ENCODE measurements at places on chromosomes 12 and 14.

- DNase-seq, result no peak
Observed at GRCh38 chr12:116365606-116366455, 88.3 kb upstream of the MED13L start.

DNA sequence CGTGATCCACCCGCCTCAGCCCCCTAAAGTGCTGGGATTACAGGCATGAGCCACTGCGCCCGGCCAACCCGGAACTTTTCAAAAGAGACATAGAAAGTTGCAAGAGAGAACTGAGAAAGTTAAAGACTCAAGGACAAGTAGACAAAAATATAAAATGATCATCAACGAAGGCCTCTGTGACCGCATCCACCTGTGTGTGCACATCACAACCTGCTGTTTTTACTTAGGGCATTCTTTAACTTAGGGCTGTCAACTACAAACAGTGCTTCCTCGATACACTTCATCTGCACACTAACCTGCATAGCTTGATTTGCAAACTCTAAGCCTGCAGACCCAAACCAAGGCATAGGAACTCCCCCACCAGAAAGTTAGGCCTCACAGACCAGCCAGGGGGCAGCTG is 14.8 kb downstream of the P2RX2 start:
- DNase-seq, result no peak

DNA sequence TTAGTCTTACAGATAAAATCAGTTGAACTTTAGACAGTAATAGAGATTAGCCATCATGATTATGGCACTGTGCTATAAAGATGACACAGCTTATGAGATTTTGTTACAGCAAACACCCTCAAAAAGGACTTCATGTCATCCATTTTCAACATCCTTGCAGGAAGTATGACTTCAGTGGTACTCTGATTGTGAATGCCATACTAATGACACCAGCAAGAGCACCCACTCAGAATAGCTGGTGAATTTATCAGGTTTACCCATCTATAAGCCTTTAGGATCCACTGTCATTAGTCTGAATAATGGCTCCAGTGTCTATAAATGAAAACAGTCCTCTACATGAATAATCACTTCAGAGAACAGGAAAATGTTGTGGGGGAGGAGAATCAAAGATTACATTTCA is 615.2 kb downstream of the RPS29 start:
- DNase-seq, result no peak

GRCh38 chr14:105076296-105076804 is 11.1 kb upstream of the GPR132 start:
- no peak for DNase-seq

GRCh38 chr14:28375295-28375694 is 391.3 kb upstream of the FOXG1 start:
- no peak for DNase-seq

DNA sequence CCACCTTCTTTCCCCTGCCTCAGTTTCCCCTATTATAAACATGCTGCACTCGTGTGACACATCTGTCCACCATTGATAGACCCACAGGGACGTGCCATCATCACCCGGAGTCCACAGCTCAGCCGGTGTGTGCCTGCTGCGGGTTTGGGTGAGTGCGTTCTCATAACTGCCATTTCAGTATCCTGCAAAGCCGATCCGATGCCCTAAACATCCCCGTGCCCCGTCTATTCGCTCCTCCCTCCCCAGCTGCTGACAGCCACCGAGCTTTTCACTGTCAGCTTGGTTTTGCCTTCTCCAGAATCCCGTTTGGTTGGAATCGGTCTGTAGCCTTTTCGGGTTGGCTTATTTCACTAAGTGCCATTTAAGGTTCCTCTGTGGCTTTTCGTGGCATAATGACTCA is 3.9 kb downstream of the LRCOL1 start:
- no peak for DNase-seq

- DNase-seq, result no peak
Observed at GRCh38 chr12:105912882-105913678, 225.7 kb downstream of the NUAK1 start.

DNA sequence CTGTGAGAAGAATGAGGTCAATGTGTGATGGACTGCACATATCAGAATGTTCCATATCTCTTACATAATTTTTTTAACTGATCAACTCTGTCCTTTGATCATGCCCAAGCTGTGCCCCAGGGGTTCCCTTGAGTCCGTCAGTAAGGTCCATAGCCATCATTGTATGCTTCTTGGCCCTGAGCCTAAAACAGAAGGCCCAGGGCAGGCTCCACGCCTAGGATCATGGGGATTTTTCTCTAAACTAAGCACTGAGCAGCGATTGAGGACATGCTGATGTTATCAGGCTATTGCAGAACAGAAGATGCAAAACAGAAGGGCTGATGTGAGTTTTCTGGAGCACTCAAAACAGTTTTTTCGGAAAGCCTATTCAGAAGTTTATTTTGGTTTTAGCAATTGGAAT is 20.9 kb downstream of the RNASE9 start:
- no peak for DNase-seq

DNA sequence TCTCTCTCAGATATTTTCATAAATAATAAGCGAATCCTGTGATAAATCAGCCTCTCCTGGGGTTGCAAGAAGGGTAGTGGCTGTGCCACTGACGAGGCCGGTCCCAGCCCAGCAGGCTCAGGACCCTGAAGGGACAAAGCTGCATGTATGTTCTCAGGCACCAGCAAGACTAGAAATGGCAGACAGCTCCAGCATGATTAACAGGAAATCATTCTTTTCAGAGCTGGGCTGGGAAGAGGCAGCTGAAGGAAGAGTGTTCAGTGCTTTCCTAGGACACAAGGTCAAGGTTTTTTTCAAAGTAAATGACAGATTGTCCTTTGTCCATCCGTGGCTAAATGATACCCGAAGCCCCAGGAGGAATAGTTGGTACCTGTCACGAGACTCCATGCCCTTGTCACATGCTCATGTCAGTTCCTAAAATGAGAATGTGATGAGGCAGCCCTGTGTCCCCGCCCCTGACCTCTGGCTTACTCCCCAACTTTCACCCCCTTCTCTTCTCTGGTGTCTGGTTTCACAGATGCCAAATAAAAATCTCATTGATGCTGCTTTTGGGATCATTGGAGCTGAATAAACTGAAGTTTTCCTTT is 65.1 kb downstream of the PPP1R36 start:
- no peak for DNase-seq

- no peak for DNase-seq
Observed at GRCh38 chr12:47947341-47947740, 16.1 kb upstream of the TMEM106C start.

DNA sequence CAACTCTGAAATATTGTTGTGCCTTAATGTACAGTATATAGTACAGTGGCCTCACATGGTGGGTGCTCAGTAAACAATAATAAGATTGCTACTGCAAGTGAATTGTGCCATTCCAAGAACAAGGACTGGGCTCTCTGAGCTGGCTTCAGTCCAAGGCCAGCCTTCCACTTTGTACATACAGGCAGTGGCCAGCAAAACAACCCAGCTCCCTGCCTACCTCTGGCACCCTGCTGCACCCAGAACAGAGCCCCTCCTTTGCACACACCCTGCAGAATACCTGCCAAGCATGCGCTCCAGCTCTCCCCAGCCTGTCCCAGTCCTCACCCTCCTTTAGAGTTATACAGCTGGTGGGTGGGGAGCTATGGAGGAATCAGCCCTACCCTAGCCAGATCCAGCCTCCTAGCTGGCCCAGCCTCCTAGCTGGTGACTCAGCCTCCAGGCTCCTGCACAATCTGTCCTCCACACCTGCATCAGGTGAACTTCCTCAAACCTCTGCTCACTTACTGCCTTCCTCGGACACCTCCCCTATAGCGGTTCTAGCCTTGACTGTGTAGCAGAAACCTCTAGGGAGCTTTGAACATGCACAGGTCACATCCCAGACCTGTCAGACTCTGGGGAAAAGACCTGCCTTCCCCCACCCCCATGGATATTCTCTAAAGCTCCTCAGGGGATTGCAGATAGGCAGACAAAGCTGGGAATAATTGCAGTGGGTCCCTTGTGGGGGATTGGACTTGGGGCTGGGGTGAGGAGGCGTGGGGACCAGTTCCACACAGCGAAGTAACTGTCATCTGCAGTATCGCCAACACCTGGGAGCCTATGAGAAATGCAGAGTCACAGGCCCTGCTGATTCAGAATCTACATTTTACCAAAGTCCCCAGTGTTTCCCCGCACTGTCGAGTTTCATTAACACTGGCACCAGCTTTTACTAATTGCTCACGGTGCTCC is 17.9 kb downstream of the ZDHHC22 start:
- DNase-seq, result no peak

- DNase-seq, result no peak
Observed at GRCh38 chr12:13093191-13093847, 10.1 kb downstream of the GSG1 start.

DNA sequence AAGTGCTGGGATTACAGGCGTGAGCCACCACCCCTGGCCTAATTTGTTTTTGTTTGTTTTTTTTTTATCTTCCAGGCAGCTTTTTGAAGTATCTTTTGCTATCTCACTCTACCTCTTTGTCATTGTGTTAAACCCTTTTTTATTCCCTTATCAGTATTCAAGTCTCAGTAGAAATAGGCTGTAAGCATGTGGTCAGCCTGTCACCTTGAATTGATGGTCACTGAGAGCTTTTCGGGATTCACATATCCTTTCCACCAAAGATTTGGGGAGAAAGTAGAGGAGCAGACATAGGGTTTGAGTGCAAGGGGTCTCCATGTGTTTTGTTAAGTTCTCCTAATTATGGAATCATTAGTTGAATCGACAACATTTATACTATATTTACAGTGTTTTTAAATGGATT is 36.4 kb downstream of the TMPO start:
- no peak for DNase-seq

DNA sequence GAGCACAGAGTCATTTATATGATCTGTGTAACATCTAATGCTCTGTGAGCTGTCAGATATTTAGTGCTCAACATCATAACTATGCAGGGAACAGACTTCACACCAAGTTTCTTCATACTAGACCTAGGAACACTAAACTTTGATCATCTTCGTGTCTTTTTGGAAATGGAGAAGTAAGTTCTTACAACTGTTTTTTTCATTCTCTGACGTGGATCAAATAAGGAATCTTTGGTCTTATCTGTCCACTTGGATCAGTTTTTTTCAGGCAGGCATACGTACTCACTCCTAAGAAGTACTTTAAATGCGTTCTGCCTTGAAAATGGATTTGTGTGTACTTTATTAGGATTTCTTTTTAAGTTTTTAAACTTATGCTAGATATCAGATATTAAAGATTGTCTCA is 191.0 kb downstream of the FBXL14 start:
- no peak for DNase-seq

DNA sequence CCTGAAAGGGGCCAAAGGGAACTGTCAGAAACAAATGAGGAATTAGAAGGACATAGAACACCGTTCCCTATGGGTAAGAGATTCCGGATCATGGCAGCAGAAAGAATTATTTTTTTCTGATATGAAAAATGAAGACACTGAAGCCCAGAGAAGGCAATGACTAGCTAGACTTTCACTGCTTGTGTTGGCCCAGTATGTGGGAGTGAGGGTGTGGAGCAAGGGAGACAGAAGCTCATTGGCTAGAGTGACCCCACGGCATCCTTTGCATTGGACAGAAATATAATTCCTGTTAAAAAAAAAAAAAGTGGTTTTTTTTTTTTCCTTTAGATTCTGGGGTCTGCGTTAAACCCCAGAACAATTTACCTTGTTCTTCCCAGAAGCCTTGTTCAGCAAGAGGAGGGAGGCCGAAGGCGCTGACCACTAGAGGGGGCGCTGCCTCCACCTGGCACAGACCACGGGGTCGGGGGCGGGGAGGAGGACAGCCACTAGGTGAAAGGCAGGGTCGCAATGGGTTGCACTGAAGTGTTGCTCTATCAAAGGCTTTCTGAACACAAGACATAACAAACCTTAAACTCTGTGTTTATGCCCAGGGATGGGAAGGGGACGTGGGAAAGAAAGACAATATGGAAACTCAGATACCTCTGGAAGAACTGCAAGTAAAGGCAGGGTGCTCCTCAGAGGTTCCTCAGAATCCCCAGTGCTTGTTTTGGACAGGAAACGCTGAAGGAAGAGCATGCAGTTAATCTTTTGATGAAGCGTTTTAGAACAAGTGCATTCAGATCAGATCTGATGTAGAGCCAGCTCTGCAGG is 156.8 kb downstream of the KCNA5 start:
- peak; percentile 76 for DNase-seq

DNA sequence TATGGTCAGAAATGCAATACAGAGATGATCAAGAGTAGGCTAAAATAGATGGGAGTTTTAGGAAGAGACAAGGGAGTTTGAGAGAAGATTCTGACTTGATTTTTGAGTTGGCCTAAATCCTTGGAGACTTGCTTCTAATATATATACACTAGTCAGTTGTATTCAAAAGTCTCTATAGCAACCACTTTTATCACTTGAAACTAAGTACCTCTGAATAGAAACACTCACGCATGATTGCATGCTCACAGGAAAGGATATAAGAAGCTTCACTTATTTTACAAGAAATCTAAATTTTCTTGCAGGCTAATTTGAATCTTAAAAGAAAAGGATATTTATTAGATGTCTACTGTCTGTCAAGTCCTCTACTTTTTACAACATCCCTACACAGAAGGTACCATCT is 316.8 kb downstream of the SNAPC1 start:
- no peak for DNase-seq

GRCh38 chr12:9079883-9080675 is 35.6 kb downstream of the A2M start:
- no peak for DNase-seq

DNA sequence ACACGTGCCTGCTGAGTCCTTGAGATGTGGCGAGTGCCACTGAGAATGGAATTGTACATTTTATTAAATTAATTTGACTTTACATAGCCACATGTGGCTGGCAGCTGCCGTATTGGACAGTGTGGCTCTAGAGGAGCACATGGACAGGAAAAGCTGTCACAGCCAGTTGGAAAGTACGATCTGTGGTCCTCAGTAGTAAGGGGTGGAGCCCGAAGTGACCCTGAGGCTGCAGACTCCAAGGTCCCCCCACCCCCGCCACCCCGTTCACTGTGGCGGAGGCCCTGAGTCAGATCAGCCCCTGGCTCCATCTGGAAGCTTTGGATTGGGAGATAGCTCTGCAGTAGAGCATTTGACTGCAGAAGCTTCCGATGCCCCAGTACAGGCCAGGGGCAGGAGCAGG is 25.8 kb upstream of the BEGAIN start:
- no peak for DNase-seq

DNA sequence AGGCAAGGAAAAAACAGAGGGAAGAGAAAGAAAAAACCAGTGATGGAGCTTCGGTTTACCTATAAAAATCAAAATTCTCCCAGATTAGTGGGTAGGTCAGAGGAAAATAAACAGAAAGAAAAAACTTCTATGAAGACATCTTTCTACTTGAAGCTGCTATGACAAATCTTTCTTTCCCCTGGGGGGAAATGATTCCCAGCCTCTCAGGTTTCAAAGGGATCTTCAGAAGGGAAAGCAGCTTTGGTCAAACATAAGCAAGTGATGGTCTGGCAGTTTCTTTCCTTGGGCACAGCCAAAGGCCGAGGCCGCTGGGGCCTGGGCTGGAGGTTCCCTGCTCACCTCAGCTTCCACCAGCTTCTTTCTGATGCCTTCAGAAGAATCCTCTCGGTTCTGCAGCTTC is 104.5 kb downstream of the PRKAB1 start:
- no peak for DNase-seq

Data from activated CD8-positive, alpha-beta memory T cell treated with anti-CD3 and anti-CD28 coated beads, Interleukin-2, amount 50 U/mL, for 48 hours (primary cell).